Stimulated activated CD4-positive, alpha-beta T cell treated with anti-CD3 and anti-CD28 coated beads, Interleukin-1b, Interleukin-23, amount 100 ng/mL, for 24 hours (primary cell): ENCODE measurements at places on chromosomes 5 and 9.

GRCh38 chr9:91972711-91973110 is 22.7 kb upstream of the ROR2 start:
- no peak for DNase-seq

DNA sequence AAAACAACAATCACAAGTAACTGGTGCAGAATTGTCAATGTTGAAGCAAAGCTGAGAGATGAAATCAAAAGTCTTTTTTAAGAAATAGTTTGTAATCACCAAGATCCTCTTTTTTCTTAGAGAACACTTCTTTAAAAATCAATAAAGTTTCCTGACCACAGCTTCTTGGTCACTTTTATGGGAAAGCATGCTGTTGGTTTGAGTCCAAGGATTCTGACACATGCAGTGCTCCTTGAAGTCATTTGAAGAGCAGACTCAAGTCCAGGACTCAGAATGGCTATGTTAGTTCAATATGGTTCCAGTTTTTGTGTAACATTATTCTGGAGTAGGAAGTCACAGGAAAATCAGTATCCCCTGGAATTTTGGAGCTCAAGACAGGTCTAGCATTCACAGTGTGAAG is 480.6 kb downstream of the NR2F1-AS1 start:
- no peak for DNase-seq

DNA sequence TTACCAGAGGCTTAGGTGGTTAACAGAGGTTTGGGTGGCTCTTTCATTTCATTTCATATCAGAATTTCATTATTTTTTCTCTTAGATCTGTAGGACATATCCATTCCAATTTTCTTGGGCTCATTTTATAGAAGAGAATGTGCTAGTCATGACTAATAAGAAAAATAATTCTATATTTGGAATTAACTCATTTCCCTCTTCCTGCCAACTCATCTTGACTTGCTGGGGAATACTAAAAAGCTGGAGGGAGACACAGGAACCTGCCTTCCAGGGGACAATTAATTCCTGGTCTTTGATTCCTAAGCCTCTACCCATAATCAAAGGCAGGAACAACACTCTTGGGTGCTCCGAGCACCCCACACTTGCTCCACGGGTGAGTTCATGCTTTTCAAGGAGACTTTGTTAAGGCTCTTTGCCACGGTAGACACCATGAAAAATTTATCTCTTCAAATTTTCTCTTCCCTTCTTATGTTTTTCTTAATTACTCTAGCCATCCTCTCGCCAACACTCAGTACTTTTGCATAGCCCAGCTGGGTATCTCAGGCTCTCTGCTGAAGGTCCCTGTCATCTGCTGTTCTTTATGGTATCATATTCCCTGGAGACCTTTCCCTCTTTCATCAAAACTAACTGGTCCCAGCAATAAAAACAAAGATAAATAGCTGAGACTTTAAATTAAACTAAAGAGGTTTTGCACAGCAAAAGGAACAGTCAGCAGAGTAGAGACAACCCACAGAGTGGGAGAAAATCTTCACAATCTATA is 273.9 kb downstream of the NPR3 start:
- no peak for DNase-seq

- no peak for DNase-seq
Observed at GRCh38 chr5:74468421-74468820, 172.1 kb downstream of the ENC1 start.

DNA sequence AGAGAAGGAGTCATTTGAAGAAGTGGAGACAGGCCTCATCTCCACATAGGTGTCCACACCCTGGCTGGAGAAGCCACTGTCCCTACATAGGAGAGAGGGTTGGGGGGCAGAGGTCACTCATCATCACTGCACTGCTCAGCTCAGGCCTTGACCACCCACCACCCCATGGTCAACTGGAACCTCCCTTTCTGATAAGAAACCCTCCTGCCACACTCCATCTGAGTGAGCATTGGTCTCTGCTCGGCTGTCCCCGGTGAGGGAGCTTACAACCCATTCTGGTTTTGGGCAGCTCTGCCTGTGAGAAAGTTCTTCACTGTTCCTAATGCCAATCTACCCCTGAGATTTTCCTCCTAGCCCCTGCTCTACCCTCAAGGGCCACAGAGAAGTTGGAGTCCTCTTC is 28.8 kb downstream of the CSF1R start:
- no peak for DNase-seq

DNA sequence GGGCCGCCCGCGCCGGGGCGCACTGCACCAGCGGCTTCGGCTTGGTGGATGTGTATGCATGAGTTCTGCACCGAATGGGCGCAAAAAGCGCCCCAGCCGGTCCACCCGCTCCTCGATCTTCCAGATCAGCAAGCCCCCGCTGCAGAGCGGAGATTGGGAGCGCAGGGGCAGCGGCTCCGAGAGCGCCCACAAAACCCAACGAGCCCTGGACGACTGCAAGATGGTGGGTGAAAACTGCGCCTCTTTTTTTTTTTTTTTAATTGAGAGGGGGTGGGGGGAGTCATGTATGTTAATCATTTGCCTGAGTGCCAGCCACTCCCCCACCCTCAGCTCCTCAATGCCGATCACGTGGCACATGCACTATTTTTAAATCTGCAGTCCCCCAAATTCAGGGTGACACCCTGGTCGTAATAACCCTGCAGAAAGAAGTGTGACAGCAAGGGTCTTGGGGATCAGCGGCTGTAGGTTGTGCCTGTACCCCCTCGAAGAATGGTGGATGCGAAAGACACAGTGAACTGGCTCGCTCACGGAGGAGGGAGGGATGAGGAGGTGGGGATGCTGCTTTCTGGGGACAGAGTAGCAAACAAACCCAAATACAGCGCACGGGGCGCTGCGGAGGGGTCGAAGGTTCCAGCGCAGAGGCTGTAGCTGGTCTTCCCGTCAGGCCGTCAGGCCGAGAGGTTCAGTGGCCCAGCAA is 900 bp downstream of the RGS7BP start:
- no peak for DNase-seq

GRCh38 chr9:90204128-90204831 is 438.3 kb downstream of the DIRAS2 start:
- DNase-seq, result no peak

- DNase-seq, result no peak
Observed at GRCh38 chr5:113125371-113125770, 148.8 kb downstream of the DCP2 start.

DNA sequence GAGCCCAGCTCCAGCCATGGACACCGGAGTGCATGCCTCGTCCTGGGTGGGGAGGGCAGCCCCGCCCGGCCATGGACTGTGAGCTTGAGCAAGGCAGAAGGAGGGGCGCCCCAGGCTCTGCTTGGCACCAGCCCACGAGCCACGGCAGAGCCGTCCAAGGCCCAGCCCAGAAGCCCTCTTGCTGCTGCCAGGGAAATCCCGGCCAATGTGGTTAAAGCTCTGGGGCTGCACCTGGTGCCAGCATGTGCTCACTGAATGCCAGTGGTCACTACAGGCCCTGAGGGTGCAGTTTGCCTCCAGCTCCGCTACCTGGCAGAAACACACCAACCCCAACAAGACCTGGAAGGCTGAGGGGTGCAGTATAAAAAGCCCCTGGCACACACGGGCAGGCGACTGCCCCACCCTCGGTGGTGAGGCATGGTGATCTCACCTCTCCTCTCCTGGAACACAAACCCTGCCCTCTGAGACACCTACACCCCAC is 11.8 kb downstream of the BRD3 start:
- DNase-seq, result no peak

DNA sequence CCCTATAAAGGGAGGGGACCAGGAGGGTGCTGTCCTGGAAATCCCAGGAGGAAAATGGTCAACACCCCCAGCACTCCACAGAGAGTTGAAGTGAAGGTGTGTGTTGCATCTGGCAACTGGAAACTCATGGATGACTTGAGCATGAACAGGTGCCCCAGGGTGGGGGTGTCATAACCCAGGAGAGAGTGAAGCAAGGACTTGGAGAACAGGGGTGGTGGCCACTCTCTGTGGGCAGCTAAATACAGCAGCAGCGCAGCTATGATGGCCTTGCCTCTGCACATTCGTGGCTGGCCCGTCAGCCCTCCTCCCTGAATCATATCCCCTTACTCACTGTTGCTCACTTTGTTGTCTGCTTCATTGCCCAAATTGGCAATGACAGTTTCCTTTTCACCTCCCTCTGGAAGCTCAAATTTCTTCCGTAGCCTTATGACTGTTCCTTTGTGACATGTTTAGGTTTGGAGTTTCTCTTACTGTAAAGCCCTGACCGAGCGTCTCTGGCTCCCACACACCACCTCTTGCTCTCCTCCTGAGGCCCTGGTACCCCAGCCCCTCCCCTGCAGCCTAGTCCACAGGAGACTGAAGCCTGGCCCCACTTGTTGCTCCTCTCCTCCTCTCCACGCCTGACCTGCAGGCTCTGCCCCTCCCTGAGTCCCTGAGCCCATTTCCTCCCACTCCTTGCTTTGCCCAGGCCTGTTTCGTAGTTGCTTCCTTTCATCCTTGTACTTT is 185.8 kb downstream of the CD180 start:
- DNase-seq, result no peak

- no peak for DNase-seq
Observed at GRCh38 chr5:149561848-149562247, 10.6 kb upstream of the CSNK1A1 start.
